ENCODE measurements at places on chromosomes 2 and 18.

DNA sequence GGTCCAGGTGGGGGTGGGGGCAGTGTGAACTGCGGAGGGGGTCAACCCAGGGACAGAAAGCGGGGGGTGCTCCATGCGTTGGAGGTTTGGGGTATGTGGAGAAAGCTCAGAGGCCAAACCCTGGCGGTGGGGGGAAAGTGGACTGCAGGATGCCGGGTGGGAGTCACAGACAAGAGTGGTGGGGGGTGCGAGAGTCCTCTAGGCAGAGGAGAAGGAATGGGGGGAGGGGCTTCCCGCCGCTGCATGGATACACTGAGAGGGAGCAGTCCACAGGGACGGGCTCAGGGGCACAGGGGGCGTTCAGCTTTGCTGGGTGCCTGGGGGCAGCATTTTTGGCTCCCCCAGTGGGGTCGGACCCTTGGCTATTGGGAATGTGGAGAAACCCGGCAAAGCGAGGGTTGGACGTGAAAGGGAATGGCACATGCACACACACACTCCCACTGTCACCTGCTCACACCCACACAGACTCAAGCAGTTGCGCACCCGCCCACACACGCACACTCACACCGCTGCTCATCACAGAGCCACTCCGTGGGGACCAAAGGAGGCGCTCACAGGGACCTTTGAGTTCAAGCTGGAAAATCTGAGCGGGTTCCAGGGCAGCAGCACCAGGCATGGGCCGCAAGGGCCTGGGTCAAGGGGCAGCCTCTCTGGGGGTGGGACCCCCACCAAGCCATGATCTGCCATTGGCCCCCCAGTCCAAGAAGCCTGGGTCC is 7.7 kb downstream of the GBX2 start:
- no peak for DNase-seq

DNA sequence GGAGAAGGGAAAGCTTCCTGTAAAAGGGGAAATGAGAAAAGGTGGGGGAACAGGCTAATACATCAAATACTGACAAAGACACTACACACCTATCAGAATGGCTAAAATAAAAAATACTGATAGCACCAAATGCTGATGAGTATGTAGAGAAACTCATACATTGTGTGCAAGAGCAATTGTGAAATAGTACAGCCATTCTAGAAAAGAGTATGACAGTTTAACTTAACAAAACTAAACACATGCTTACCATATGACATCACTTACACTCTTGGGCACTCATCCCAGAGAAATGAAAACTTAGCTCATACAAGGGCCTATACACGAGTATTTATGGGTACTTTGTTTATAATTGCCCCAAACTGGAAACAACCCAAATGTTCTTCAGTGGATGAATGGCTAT is 53.4 kb downstream of the ZNF638 start:
- DNase-seq, result no peak

- no peak for DNase-seq
Measured at GRCh38 chr2:198692907-198693510, 764.7 kb downstream of the SATB2 start.

GRCh38 chr18:8946066-8946838 is 156.2 kb upstream of the NDUFV2 start:
- DNase-seq, result no peak

- no peak for DNase-seq
Measured at GRCh38 chr2:233728723-233729301, at the start of gene UGT1A3. Gene UGT1A3, plus strand, starts transcription at chr2:233729042. Its CDS starts 85 bp downstream, at chr2:233729127.

- no peak for DNase-seq
Measured at GRCh38 chr2:119650206-119650605, 28.8 kb upstream of the TMEM177 start.

DNA sequence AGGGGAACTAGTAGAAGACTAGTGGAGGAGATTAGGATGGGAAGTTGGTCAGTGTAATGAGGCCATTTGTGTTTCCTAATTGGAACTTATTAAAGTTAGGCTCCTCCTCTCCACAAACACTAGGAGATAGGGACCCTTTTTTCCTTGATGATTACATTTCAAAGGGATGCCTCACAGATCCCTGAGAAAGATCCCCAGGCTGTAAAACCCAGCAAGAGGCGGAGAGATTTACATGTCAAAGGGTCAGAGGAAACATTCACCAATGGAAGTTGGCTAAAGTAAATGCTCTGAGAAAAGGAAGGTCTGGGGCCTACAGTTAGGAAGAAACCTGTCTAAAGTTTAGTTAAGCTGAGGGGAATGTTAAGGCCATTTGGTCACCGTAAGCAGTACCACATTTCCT is 1.4 kb upstream of the CCDC85A start:
- DNase-seq, result no peak

DNA sequence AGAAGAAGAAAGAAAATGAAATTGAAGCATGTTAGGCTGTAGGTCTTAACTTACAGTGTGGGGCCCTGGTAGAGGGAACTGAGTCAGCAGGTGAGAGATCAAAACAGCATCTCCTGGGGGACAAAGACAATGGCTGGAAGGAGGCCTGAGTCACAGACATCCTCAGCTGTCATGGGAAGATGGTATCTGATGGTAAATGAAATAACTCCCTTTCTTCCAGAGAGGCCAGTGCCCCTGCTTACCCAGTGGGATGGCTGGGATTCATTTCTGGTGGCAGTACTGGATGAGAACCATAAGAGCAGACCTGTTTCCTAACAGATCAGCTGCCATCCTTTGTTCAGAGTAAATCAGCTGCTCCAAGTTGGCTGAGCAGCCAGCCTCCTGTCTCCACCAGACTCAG is 251.3 kb upstream of the EPAS1 start:
- DNase-seq, result no peak

GRCh38 chr2:114201781-114202180 is 240.7 kb upstream of the DPP10 start:
- no peak for DNase-seq

GRCh38 chr2:114156366-114157056 is 266.6 kb downstream of the ACTR3 start:
- DNase-seq, result no peak

DNA sequence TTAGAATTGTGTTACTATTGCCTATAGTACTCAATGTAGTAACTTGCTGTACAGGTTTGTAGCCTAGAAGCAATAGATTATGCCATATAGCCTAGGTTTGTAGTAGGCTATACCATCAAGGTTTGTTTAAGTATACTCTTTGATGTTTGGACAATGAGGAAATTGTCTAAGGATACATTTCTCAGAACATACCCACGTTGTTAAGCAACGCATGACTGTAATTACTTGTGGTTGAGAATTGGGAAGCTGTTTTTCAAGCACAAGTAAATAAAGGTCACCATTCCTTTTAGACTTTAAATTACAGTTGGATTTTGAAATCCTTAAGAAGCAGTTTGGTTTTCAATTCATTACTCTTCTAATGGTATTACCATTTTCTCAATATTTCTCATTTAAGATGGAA is 89.8 kb upstream of the KCNH7 start:
- DNase-seq, result no peak

- no peak for DNase-seq
Measured at GRCh38 chr2:195312662-195313061, 344.4 kb upstream of the SLC39A10 start.

- DNase-seq, result no peak
Measured at GRCh38 chr2:134745023-134745422, 26.2 kb upstream of the TMEM163 start.

Measured in Right ventricle myocardium superior (tissue), 1 donor.